ENCODE measurements at places on chromosomes 3 and 15.

DNA sequence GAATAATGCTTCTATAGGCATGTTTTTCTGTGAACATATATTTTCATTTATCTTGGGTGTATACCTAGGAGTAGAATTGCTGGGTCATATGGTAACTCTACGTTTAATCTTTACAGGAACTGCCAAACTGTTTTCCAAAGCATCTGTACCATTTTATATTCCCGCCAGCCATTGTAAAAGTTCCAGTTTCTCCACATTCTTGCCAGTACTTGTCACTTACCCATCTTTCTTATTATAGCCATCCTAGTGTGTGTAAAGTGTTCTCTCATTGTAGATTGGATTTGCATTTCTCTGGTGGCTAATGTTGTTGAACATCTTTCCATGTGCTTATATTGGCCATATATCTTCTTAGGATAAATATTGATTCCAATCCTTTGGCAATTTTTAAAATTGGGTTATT is 31.2 kb upstream of the CFAP20DC start:
- no peak for DNase-seq

- no peak for DNase-seq
Measured at GRCh38 chr15:57138349-57138788, 219.9 kb downstream of the TCF12 start.

DNA sequence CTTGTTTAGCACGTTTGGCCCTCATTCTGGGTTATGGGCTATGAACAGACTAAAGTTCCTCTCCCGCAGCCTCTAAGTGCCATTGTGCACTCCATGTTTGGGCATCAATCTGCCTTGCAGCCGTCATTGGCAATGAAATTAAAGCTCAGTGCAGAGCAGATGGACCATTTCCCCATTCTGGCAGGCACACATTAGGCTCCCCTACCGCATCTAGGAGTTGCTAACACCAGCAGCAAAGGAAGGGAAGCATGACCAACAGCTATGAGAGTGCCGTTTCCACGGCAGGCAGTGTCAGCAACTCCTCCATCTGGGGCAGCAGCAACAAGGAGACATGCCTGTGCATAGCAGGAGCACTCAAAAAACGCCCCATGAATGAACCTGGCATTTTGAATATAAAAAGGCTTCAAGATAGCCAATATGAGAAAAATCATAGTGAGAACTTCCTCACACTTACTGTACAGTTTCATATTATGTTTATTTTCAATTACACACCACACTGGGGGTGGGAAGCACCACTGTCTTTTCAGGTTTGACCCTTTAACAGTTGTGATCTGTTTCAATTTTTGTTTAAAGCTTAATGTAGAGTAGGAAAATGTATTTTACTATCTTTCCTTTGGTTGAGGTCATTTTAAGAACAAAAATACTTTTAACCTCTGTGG is 218.7 kb downstream of the KCNMB2 start:
- no peak for DNase-seq

GRCh38 chr15:63194880-63195568 is 5.6 kb downstream of the RAB8B start:
- no peak for DNase-seq

- no peak for DNase-seq
Measured at GRCh38 chr15:68154923-68155559, 50.1 kb downstream of the CALML4 start.

All from omental fat pad (tissue), 4 donors.